ENCODE measurements at places on chromosomes 7 and 10.
A peak's percentile ranks its signal among the peaks of the same experiment; 100 is the strongest.

- DNase-seq, result no peak
These were observed 61.5 kb downstream of the DYNC2I1 start for GRCh38 chr7:158917818-158918217.

DNA sequence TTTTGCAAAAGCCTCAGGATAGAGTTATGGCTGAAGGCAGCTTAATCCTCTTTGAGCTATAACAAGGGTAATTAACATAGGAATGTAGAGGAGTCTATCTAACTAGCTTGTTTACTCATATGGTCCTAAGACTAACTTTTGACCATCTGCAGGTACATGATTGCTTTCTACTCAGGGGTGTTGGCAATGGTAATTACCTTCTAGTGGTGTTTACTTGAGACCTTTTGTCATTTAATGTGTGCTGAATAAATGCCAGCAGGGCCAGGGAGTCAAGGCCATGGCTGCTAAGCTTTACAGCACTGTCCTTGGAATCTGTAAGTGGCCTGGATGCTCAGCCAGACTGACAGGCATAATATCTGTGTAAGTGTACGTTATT is 1325.0 kb downstream of the XPNPEP1 start:
- peak; percentile 19 for DNase-seq

- no peak for DNase-seq
These were observed 55.8 kb downstream of the CLRN3 start for GRCh38 chr10:127836966-127837365.

DNA sequence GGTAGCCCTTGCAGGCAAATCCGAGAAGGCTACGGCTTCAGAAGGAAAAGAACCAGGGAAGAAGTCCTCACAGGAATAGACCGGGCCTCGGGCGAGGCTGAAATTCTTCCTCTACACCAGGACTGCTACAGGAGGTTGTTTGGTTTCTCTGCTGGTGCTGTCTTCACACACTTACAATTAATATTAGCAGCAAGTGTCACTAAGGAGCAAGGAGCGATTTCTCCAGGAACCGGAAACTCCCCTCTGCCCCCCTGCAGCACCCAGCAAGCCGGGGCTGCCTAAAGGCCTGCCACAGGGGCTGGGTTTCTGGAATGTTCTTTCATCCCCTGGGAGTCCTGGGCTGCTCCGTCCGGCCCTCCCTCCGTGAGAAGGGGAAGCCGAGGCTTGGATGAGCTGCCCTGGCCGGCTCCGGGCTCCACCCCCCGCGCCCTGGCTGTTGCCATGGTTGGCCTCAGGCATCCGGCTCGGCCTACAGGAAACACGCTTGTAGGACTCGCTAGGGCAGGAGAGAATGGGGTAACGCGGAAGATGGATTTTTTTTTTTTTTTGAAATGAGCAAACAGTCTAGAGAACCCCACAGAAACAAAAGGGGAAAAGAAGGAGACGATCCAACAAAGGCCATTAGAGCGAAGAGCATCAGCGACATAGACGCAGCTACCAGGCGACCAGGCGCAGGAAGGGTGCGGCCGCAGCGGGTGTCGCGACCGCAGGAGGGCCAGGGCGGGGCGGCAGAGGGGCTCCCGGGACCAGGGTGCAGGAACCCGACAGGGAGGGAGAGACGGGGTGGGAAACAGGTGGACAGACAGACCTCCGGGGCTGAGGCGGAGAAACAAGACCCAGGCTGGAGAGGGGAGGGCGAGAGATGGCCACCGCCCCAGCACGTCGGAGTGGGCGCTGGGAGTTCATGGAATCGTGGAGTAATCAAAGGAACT is 33.0 kb downstream of the EN2 start:
- DNase-seq, result no peak

DNA sequence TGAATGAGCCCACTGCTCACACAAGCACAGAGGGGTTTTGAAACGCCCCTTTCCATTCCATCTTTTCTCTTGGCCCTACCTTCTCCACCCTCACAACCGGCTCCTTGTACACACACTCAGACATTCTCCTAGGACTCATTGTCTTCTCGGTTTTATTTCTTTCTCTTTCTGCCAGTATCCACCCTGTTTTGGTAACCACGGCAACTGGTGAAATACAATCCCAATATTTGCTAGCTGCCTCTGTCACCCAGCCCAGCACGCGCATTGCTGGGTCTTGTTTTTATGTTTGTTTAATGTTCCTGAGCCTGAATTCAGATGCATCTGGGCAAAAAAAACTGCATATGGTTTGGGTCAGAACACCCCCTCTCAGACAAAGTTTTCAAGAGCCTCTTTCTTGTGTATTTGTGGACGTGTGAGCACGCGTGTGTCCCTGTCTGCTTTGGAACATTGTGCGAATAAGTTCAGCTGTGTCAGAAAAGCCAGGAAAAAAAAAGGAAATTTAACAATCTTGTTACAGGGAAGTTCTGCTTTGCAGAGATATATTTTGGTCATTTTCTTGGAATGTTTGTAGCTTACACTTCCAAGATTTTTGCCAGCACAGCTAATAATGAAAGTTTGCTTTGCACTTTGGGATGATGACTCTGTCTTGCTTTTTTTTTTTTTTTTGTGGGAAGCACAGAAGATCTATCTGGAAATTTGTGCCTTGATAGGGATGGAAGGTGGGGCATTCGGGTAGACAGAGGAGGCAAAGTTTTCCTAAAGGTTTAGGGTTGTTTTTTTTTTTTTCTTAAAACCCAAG is 225.9 kb downstream of the TRIL start:
- peak; percentile 94 for DNase-seq

DNA sequence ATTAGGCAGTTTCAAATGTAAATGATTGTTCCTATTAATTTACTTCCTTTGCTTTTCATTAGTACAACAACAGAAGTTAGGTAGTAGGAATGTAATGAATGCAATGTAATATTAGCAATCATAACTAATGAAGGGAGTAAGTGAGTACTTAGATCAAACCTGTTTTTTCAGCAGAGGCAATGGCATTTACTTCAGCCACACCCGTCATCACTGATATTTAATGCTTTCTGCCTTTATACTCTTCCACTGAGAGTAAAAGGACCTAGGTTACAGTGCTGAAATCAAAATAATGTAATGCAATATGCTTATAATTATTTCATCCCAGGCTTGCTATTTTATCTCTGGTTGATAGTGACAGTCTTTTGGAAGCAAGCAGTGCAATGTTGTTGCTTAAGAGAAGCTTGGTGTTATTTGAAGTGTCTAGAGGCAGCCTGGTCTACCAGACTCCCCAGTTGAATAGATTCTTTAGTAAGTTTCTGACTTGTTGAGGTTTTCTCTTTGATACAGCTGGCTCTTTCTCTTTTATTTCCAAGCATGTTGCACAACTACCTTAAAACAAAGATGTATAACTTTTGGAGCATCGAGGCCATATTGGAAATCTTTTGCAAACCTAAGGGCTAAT is 149.4 kb downstream of the RNLS start:
- no peak for DNase-seq

DNA sequence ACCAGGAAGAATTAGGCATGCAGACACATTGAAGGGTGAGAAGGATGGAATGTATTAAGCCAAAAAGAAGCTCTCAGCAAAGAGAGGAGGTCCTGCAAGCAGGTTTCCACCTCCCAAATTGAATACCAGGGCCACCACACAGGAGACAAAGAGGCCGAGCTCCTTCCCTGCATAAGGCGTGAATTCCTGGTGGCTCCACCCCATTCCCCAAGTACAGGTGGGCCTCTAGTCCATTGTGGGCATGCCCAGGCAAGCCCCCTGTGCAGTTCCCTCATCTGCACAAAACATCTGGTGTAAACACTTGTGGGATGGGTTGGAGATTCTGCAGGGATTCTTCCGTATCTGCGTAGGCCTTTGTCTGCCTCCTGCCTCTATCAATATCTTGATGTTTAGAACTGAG is 817.5 kb downstream of the NRG3 start:
- DNase-seq, result peak; percentile 11

GRCh38 chr7:12572941-12573575 is 2.5 kb downstream of the SCIN start:
- peak; percentile 54 for DNase-seq

- DNase-seq, result no peak
These were observed 439.1 kb upstream of the MGMT start for GRCh38 chr10:129027906-129028305.

DNA sequence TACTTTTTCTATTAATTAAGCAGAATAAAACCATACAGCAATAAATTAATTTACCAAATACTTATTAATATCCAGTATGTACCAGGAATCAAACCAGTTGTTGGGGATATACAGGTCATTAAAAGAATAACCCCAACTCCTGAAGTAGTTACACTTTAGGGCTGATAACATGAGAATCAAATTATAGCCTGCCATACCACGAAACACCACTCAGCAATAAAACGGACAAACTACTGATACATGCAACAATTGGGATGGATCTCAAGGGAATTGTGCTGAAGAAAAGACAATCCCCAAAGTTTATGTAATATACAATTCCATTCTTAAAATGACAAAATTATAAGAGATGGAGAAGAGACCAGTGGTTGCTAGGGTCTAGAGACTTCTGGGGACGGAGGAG is 22.7 kb downstream of the MCMBP start:
- no peak for DNase-seq

DNA sequence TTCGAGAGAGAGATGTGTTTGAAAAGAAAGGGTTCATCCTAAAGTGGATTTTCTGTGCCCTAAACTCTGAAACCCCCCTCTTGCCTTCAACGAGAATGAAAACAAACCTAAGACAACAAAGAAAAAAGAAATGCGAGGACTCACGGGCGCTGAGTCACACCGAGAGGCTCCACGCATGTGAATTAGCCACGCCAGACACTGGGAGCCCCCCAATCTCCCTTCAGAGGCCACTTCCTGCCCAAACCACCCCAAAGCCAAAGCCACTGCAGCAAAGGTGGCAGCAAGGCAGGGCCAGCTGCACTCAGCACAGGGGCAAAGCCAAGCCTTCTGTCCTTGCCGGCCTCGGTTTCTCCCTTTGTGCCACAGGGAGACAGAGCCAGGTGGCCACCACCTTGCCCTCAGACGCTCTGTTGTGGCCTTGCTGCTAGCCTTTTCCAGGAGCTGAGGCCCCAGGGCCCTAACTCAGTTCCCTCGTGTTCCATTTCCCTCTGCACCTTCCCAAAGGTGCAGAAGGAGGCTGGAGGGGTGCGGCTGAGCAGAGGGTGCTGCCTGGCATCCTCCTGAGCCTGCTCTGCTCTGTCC is 93.3 kb downstream of the FAM53B start:
- DNase-seq, result no peak

DNA sequence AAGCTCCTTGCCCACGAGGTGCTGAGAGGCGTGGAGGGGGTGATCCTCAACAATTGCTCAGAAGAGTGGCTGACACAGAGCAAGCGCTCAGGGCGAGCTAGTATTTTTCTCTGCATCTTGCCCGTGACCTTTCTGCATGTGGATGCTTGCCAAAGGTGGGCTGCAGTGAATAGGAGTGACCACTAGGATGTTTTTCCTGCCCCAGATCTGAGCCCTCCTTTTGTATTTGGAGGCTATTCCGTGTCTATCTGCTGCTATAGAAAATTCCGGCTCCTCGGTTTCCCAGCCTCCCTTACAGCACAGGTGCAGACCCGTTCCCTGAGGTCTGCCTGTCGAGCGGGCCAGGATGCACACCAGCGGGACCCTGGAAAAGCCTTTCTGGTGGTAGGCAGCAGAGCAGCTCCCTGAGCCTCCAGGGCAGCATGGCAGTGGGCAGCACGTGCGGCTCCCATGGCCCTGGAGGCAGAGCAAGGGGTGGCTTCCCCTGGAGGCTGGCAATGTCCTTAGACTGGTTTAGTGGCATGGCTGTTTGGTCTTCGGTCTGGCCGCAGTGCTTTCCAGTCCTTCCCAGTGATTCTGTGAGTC is 145.1 kb upstream of the PCBD1 start:
- DNase-seq, result no peak

- peak; percentile 88 for DNase-seq
These were observed 56.8 kb upstream of the DGKI start for GRCh38 chr7:137903382-137904169.

GRCh38 chr10:12050528-12050927 is 7.9 kb upstream of the UPF2 start:
- DNase-seq, result no peak

DNA sequence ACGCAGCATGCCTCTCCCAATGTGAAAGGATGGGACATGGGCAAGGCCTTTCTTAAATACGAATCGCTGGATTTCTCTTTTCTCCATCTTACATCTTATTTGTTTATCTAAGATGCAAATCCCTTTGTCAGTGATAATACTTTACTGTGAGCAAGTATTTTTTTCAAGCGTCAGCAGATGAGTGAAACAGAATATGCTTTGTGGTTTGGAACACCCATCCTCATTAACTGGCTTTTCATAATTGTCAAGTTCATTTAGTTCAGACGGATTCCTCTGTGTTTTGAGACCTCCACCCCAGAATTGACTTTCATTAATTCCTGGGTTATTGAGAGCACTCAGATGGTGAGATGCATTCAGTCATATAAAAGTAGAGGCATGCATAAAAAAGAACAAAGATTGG is 149.8 kb downstream of the NSUN6 start:
- no peak for DNase-seq

DNA sequence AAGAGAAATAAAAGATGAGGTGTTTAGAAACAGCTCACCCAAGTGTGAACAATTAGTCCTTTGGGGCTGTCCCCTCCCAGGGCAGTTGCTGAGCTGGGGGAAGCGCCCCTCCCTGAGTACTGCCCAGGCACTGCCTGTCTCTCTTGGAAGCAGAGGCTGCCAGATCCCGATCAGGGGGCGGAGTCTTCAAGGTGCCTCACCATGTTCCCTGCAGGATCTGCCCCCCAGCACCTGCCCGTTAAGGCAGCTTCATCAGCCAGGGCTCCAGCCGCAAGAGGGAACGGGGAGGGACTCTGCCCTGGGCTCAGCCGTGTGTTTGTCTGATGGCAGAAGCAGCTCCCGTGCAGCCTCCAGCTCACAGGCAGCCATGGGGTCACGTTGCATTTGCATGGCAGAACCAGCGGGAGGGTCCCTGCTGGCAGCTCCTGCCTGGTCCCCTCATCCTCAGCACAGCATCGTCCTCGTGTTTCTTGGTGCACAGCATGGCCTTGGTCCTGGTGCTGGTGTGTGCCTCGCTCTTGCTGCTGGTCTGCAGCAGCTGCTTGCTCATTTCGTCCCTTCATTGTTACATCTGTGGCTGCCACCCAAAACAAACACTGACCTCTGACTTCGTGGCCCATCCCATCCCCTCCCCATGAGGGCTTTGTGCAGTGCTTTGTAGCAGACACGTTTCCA is 10.7 kb upstream of the DPYSL4 start:
- peak; percentile 60 for DNase-seq

- DNase-seq, result no peak
These were observed 14.4 kb upstream of the CRYGN start for GRCh38 chr7:151454305-151454704.

GRCh38 chr7:68321076-68321639 is 1277.1 kb upstream of the AUTS2 start:
- peak; percentile 26 for DNase-seq

GRCh38 chr10:19518632-19519031 is 297.6 kb upstream of the PLXDC2 start:
- no peak for DNase-seq

GRCh38 chr10:4691776-4692175 is 134.2 kb upstream of the AKR1E2 start:
- DNase-seq, result no peak

- DNase-seq, result peak; percentile 86
These were observed 551.7 kb downstream of the HTR7 start for GRCh38 chr10:90306187-90306586.
